ENCODE measurements at places on chromosomes 5 and 9. TPM values are rescaled to one million over a fixed set of nuclear protein-coding genes. Genes with fewer than 3 reads are reported as not detected.

GRCh38 chr5:134735243-134735642 lies 3.1 kb upstream of the CAMLG start:
- no peak overlapping the region for H3K27ac ChIP-seq
- no peaks in the 10 kb centered on the region for H3K36me3 ChIP-seq
- H3K4me1 ChIP-seq, result peaks cover 12% of the 10 kb centered on the region
- DNase-seq, result no peak

GRCh38 chr9:132590318-132591182 lies 8.1 kb downstream of the BARHL1 start:
- H3K4me3 ChIP-seq, result no peak overlapping the region
- peaks cover 16% of the 10 kb centered on the region for H3K4me1 ChIP-seq
- H3K36me3 ChIP-seq, result no peaks in the 10 kb centered on the region

GRCh38 chr5:74149395-74149794 lies 491.1 kb downstream of the ENC1 start:
- no peak overlapping the region for H3K27ac ChIP-seq
- peak; percentile 72 for DNase-seq
- H3K36me3 ChIP-seq, result no peaks in the 10 kb centered on the region
- no peak overlapping the region for H3K4me3 ChIP-seq

- H3K4me1 ChIP-seq, result no peaks in the 10 kb centered on the region
- H3K27me3 ChIP-seq, result no peaks in the 10 kb centered on the region
- no peak overlapping the region for H3K4me3 ChIP-seq
- H3K36me3 ChIP-seq, result no peaks in the 10 kb centered on the region
- no peak for DNase-seq
These were observed 10.5 kb downstream of the MLLT3 start for GRCh38 chr9:20611691-20612287.

DNA sequence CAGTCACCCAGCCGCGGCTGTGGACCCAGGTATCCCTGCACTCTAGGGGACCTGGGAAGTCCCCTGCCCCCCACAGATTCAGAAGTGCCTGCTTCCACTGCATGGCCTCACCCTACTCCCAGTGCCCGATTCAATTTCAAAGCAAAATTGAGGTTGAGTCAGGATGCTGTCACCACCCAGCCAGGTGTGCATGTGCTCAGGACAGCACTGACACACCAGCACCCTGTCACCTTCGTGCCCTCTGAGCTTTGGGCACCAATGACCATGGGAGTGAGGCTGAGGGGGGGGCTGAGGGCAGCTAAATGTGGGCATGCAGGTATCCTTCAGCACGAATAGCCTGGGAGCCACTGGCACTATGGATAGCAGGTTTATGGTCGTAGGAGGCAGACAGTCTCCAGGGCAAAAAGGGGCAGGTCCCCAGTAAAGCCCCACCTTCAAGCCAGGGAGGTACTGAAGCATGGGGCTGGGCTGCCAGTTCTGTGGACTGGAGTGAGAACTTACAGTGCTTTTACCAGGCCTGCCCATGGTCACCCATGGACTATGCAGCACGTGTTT lies 1151.6 kb upstream of the CDH6 start:
- no peak overlapping the region for H3K27ac ChIP-seq
- no peak overlapping the region for H3K4me3 ChIP-seq
- H3K36me3 ChIP-seq, result no peaks in the 10 kb centered on the region

DNA sequence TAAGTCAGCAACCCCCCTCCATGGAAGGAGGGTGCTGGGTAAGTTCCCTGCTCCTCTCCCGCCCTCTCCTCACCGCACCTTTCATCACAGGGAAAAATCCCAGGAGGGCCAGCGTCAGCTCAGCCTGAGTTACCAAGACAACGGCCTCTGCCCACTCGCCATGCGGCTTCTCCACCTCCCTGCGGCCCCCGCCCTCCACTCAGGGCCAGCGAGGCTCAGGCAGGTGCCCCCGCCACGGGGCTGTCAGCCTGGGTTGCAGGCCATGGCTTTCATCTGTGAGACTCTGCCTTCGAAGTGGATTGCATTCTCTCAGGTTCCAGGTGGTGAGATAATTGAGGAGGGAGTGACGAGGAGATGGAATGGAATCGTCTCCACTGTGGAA lies 27.2 kb upstream of the LAMC3 start:
- no peaks in the 10 kb centered on the region for H3K27me3 ChIP-seq
- H3K27ac ChIP-seq, result no peak overlapping the region
- DNase-seq, result no peak
- H3K4me1 ChIP-seq, result no peaks in the 10 kb centered on the region
- H3K4me3 ChIP-seq, result no peak overlapping the region

PCDHB15 gene
- 5.3 TPM for total RNA-seq

- H3K27me3 ChIP-seq, result no peaks in the 10 kb centered on the region
- H3K4me1 ChIP-seq, result peaks cover 16% of the 10 kb centered on the region
- no peak overlapping the region for H3K27ac ChIP-seq
- no peaks in the 10 kb centered on the region for H3K36me3 ChIP-seq
- no peak overlapping the region for H3K4me3 ChIP-seq
These were observed 174.8 kb downstream of the GADD45G start for GRCh38 chr9:89779405-89780203.

DNA sequence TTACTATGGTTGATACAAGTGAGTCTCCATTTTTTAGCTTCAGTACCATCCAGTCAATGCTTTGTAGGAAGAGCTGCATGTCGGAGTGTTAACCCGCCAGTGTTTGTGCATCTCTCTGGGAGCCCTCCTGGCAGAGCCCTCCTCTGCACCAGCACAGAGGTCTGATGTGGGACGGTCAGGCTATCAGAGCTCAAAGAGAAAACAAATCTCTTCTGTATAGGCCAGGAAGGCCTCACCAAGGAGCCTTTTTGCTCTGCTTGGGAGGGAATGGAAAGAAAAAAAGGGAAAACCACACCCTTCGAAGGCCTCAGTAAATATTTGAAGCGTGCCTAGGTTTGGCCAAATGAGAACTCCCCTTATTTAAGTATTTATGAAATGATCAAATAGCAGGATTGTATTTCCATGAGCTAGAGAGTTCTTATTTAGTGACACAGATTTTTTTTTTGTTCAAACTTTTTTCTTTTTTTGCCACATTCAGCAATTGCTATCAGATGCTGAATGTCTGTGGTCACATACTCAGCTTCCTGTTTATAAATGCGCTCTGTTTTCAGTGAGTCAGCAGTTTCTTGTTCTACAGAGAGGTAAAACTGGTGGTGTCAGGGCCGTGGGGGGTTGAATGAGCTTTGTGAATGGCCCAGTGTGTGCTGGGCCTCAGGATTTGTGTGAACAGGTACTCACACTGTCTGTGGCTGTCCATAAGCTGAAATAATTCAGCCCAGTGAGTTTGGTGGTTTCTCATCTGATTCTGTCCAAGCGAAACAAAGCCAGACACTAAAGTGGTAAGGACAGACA lies 226.6 kb downstream of the SNX18 start:
- H3K4me3 ChIP-seq, result no peak overlapping the region
- H3K4me1 ChIP-seq, result no peaks in the 10 kb centered on the region

GRCh38 chr5:62197697-62198096 lies 108.3 kb upstream of the KIF2A start:
- no peaks in the 10 kb centered on the region for H3K27me3 ChIP-seq
- H3K4me3 ChIP-seq, result no peak overlapping the region
- no peaks in the 10 kb centered on the region for H3K36me3 ChIP-seq
- H3K4me1 ChIP-seq, result no peaks in the 10 kb centered on the region
- H3K27ac ChIP-seq, result no peak overlapping the region

Measured in sigmoid colon (tissue), 7 donors.